ENCODE measurements at places on chromosomes 5 and 9.

- no peak for DNase-seq
These were observed 94.2 kb upstream of the PRRC1 start for GRCh38 chr5:127423173-127423798.

GRCh38 chr5:119515192-119515591 is 62.9 kb downstream of the HSD17B4 start:
- DNase-seq, result no peak

DNA sequence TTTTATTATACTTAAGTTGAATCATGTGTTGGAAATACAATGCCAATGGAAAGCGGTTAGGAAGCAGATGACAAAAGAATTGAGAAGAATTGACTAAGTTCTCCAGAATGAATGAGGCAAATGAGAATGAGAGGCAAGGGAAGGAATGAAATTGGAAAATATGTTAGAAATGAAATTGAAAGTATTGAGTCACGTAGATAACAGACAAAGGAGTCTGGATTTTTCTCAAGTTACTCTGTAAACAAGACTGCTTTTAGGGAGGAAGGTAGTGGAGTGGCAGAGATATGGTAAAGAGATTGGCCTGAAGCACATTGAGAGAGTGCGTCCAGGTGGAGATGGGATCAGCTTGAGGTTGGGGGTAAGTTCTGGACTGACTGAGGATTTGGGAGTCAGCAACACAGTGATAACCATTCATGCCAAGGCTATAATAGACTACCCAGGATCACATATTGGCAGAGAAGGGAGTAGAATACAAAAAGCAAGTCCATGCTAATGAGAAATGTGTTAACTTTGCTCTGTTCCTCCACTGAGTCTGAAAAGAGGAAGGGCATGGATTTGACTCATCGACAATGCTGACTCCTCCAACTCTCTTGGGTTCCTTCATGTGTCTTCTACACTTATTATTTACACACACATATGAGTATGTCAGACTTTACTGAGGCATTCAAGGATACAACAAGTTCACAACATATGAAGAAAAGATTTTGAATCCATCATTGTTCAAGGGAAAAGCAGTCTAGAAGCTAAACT is 814.2 kb upstream of the ZNF608 start:
- no peak for DNase-seq

GRCh38 chr5:72296256-72296655 is 23.8 kb downstream of the MRPS27 start:
- DNase-seq, result no peak

- no peak for DNase-seq
These were observed 1636.5 kb upstream of the C9orf72 start for GRCh38 chr9:29209748-29210291.

DNA sequence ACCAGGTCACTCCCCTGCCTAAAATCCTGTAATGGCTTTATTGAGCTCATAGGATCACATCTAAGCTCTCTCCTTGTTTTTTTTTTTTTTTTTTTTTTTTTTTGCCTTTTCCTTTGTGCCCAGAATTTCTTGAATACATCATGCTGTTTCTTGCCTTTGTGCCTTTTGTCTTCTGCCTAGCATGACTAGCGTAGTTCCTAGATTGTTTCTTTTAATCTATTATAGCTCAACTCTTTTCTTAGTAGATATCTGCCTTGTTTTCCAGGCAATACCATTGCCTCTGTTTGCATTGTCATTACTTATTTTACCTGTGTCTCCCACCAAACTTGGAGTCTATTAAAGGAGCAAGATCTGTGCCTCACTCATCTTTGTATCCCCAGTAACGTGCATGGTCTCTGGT is 106.1 kb upstream of the C9orf72 start:
- DNase-seq, result no peak

GRCh38 chr5:1312993-1313833 is 18.3 kb upstream of the TERT start:
- no peak for DNase-seq

- DNase-seq, result no peak
These were observed 23.2 kb downstream of the FGD3 start for GRCh38 chr9:92970467-92970923.

- no peak for DNase-seq
These were observed 186.5 kb downstream of the NSG2 start for GRCh38 chr5:174231956-174232487.

DNA sequence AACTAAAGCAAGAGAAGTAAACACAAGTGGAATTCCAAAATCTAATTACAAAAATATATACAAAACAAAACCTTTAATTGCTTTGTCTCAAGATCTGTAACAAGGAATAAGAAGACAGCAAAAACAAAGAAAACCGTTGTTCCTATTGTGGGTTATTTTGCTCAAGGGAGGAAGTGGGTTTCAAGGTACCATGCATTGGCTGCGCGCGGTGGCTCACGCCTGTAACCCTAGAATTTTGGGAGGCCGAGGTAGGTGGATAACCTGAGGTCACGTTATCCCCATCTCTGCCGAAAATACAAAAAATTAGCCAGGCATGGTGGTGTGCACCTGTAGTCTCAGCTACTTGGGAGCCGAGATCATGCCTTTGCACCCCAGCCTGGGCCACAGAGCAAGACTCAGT is 12.1 kb upstream of the IQGAP2 start:
- no peak for DNase-seq

DNA sequence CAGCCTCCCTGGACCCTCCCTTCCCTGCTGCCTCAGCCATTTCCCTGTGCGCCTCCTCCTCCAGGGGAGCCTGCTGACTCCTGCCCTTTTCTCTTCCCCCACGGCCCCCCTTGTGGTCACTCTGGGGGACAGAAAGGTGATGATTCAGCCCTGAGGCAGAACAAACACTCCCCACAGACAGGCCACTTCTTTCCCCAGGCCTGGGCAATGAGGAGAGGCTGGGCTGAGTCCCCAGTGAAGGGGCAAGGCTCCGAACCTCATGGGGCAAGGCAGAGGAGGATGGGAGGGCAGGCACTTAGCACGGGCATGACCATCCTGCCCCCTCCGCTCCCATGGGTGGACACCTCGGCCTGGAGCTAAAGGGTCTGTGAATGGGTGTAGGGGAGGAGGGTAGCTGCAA is 21.0 kb downstream of the CSF1R start:
- DNase-seq, result no peak

DNA sequence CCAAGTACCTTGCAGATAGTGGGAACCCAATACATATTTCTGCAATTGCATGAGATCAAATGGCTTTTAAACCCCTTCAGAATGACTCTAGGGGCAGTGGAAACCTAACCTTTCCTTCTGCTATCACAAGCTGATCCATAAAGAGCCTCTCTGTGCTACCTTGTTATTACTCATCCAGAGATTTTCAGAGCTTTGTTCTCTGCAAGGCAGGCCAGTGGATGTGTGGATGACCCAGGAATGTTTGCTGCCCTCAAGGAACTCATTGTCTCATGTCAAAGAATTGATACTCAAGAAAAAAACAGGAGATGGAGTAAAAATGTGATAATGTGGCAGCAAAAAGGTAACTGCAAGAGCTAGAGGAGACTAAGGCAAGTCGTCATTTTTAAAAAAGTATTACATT is 164.1 kb downstream of the HMHB1 start:
- DNase-seq, result no peak

GRCh38 chr5:129358069-129358468 is 102.0 kb upstream of the ADAMTS19 start:
- no peak for DNase-seq

GRCh38 chr9:26723486-26723885 is 169.1 kb downstream of the CAAP1 start:
- DNase-seq, result no peak

- no peak for DNase-seq
These were observed 60.3 kb downstream of the RASA1 start for GRCh38 chr5:87327998-87328397.

GRCh38 chr5:43437062-43437660 is 25.0 kb upstream of the CCL28 start:
- no peak for DNase-seq

DNA sequence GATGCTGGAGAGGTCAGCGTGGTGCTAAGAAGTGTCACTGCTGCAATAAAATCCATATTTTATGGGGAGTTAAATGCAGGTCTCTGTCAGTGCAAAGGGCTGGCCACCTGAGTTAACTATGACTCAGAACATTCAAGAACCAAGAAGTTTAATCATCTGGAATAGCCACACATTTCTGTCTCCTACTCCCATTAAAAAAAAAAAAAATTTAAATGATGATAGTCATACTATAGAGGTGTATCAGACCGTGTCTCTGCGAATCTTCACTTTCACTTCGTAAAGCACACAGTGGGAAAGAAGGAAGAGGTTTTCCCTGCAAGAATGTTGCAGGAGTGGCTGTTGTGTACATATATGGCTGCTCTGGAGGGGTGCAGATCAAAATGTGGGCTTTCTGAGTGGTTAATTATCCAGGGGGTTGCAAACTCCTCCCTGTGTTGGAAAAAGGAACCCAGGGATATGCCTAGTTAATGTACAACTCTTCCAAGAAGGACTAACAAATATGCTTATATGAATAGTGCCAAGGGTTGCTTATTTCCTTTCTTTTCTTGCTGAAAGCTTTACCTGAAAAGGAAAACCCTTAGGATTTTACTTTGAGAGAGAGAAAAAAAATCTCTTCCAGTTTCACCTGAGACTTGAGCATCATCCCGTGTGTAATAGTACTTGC is 1.5 kb downstream of the CDH6 start:
- no peak for DNase-seq

DNA sequence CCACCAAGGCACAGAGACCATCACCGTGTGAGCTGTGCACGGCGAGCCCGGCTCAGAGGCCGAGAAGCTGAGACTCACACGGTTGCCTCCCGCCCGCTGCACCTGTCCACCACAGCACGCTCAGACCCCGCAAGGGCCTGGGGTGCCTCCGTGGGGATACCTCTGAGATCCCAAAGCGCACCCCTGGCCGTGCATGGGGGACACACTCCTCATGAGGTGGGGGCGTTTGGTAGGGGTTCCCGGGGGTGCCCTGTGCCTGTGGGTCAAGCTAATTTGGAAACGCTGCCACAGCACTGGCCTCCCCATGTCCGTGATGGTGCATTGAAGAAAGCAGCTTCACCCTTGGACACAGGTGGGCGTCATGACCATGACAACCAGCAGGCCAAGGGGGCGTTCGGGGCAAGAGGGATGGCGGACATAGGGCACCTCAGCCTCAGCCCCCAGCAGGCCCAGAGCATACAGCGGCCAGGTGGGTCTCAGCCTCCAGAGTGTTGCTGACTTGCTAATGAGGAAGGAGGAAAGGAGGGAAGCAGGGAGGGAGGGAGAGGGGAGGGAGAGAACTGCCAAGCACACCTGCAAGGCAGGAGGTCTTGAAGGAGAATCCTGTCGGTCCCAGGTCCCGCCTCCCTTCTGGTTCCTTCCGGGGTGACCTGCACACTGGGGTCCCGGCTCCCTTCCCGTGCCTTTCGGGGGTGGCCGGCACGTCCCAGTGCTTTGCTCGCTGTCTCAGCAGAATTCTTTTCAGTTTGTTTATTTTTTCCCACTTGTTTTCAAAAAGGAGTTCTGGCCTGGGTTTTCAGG is 34.7 kb downstream of the GLT6D1 start:
- no peak for DNase-seq

- no peak for DNase-seq
These were observed 37.3 kb upstream of the CLK4 start for GRCh38 chr5:178664141-178664540.

GRCh38 chr9:132040808-132041207 is 38.9 kb downstream of the MED27 start:
- DNase-seq, result no peak

- DNase-seq, result no peak
These were observed 79.5 kb downstream of the PRRT1B start for GRCh38 chr9:131624636-131625507.

GRCh38 chr5:17178373-17178675 is 39.1 kb upstream of the BASP1 start:
- no peak for DNase-seq

- DNase-seq, result no peak
These were observed 55.2 kb downstream of the IRX1 start for GRCh38 chr5:3650868-3651267.

DNA sequence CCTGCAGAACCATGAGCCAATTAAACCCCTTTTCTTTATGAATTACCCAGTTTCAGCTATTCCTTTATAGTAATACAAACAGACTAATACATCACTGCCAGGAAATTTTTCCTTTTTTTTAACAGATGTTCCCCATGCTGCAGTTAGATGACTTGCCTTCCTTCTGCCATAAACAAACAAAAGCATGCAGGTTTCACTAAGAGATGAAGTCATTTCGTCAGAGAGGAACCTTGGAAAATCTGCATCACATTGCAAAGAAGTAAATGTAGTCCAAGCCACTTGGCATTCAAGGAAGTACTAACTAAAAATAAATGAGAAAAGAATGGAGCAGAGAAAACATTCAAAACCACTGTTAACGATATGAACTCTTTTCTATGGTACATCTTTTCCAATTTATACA is 194.1 kb upstream of the EFNA5 start:
- DNase-seq, result no peak

GRCh38 chr9:125103770-125104460 is 39.4 kb downstream of the SCAI start:
- no peak for DNase-seq

GRCh38 chr9:110916403-110916802 is 121.9 kb downstream of the LPAR1 start:
- DNase-seq, result no peak

- DNase-seq, result no peak
These were observed 29.3 kb upstream of the UHRF2 start for GRCh38 chr9:6383551-6384225.

DNA sequence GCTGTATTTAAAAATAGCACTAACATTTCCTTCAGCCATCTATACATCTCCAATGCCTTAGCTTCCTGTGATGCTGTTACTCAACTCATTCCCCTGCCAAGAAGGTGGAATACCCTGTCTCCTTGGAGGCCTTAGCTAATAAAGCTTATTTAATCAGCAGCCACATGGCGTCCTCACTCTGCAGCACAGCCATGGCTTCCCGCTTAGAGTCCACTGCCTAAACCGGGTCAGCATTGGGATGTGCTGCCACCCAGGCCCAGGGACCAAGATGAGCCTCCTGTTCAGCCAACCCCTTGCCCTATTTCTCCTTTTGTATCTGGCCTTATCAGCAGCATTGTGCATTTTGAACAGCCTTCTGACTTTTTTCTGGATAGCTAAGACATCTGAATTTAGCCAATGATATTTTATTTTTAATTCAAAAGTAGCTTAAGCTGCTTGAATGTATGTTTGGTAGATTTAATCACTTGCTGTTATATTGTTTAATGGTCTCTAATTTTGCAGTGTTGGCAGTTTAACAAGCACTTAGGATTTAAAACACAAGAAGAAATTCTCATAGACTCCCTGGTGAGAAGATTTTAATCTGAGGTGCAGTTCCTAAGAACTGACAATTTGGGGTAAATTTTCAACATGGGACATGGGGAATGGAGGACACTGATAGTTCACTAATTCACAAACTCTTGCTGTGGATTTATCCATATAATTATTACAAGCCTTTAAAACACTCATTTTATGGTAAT is 113.0 kb downstream of the RPS23 start:
- no peak for DNase-seq
